ENCODE measurements at places on chromosomes 12 and 14. TPM values are rescaled to one million over a fixed set of nuclear protein-coding genes. Genes with fewer than 3 reads are reported as not detected.

- no peak for DNase-seq
Measured at GRCh38 chr14:75634848-75635247, 25.8 kb downstream of the ERG28 start.

GRCh38 chr12:107775093-107775721 is 703 bp downstream of the ASCL4 start:
- no peak for DNase-seq

DNA sequence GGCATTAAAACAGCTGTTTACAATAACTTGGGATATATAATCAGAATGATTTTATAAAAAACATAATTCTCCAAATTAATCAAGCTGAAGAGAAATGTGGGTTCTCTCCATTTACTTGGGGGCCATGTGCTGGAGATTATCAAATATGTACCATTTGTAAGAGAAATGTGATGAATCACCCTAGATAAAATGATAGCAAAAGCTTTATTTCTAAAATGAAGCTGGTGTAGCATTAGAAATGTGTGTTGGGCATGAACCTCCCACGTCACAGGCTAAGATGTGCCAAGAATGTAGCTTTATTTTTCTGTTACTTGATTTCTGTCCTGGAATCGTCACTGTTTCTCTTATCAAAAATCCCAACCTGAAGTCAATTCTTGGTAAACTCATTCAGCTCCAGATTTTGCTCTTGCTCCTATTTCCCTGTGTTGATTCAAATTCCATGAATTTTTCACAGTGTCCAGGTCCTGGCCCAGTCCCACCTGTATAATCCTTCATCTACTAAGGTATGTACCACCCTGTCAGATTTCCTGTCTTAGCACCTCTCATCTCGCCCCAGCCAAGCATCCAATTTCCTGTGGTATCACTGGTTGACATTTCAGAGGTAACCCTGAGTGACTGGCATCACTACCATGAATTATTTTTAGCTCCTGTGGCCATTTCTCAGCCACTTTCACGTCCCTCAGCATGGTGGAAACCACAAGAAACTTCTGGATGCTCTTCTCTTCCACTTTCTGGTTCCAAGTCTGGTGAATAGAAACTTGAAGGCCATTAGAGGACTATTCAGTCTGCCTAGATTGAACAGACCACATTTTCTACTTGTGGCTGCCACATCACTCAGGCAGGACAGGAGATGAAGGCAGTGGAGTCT is 103.6 kb upstream of the FLRT2 start:
- DNase-seq, result no peak

DNA sequence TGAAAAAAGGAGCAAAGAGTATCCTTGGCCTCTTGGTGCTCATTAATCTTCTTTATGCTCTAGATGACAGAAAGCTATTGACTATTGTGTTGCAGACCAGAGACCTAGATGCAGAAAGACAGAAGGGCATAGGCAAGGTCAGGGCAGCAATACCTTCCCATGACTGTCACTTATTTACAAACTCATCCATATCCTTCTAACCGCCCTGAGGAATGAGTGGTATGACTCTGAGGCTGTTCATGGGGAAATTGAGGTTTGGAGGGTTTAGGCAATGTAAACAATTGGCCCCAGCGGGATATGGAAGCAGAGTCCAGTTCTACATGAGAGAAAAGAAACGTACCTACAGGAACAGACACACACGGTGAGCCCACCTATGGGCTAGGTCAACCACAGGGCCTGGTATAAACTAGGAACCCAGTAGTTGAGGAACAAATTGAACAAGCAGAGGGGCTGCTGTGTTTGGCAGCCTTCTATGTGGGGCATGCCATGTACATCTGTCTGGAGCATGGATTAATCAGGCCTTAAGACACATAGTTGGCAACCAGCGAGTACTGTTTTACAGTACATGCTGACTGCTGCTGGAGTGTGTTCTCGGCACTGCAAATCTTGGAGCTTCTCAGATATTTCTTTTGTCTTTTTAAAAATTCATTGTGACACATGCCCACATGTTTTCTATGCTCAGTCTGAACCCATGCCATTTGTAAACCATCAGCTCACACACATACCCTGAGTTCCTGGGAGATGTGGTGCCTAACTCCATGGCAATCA is 159.7 kb upstream of the NTF3 start:
- no peak for DNase-seq

DNA sequence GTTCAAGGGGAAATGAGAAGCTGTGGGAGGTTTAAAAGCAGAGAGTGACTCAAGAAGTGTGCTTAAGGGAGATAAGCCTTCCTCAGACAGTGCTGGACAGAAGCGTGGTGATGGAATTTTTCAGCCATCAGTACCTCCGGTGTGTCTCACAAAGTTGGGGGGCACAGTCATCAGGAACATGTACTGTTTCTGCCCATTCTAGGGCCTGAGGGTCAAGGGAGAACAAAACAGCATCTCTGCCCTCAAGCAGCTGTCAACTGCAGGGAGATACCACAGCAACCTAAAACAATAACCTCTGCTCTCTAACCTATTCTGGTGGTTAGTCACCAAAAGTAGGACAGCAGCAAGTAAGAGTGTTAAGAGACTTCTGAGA is 2.0 kb upstream of the STON2 start:
- no peak for DNase-seq

- no peak for DNase-seq
Measured at GRCh38 chr12:57161491-57161890, 14.1 kb upstream of the LRP1-AS start.

- DNase-seq, result no peak
Measured at GRCh38 chr12:43978556-43978955, 142.7 kb downstream of the TMEM117 start.

- DNase-seq, result no peak
Measured at GRCh38 chr14:95119336-95119735, 38.0 kb downstream of the DICER1 start.

GRCh38 chr12:124740691-124741137 is 123.0 kb downstream of the SCARB1 start:
- no peak for DNase-seq

- DNase-seq, result peak; percentile 42
Measured at GRCh38 chr14:86654558-86655184, 1124.7 kb downstream of the FLRT2 start.

GRCh38 chr14:31414190-31414833 is 6.0 kb downstream of the HEATR5A start:
- DNase-seq, result no peak

DNA sequence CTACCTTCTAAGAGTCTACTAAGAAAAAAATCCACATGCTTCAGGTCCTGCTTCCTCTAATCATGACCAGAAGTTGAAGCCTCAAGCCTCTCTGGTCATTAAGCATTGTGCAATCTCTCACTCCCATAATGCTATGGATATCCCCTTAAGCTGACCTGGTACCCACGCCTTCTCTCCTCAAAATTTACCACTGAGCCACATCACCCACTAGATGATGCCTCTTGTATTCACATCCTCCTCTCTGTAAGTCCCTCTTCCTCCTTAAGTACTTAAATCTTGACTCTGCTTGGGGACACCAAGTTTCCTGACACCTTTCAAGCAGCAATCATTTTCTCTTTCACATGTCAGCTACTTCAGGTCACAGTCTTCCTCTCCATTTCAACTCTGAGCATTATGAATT is 9.8 kb downstream of the GALNT4 start:
- DNase-seq, result peak; percentile 26

DNA sequence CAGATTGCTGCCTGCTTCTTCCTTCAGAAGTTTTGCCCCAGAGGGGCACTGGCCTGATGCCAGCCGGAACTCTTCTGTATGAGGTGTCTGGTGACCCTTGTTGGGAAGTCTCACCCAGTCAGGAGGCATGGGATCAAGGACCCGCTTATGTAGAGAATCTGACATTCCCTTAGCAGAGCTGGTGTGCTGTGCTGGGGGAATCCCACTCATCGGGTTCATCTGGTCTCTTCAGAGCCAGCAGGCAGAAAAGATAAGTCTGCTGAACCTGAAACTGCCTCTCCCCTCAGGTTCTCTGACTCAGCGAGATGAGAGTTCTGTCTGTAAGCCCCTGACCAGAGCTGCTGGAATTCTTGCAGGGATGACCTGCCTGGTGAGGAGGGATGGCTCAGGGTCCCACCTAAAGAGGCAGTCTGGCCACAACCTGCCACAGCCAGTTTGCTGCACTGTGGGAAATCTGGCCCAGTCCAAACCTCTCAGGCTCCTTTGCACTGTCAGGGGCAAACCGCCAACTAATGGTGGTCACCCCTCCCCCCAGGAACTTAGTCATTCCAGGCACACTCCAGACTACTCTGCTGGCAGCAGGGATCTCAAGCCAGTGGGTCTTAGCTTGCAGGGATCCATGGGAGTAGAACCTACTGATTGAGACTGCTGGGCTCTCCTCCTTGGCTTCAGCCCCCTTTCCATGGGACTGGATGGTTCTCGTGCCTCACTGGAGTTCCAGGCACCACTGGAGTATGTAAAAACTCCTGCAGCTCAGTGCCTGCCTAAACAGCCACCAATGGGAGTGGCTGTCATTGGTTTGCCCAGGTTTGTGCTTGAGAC is 4.1 kb downstream of the CLEC2D start:
- DNase-seq, result peak; percentile 45

- peak; percentile 88 for DNase-seq
Measured at GRCh38 chr14:102776761-102777710, at the start of gene TRAF3. Gene TRAF3 (plus strand): TSS chr14:102777449. CDS start chr14:102870202, 92,753 bp downstream.

GRCh38 chr14:23562822-23563472 is 4.6 kb downstream of the AP1G2 start:
- DNase-seq, result peak; percentile 49

DNA sequence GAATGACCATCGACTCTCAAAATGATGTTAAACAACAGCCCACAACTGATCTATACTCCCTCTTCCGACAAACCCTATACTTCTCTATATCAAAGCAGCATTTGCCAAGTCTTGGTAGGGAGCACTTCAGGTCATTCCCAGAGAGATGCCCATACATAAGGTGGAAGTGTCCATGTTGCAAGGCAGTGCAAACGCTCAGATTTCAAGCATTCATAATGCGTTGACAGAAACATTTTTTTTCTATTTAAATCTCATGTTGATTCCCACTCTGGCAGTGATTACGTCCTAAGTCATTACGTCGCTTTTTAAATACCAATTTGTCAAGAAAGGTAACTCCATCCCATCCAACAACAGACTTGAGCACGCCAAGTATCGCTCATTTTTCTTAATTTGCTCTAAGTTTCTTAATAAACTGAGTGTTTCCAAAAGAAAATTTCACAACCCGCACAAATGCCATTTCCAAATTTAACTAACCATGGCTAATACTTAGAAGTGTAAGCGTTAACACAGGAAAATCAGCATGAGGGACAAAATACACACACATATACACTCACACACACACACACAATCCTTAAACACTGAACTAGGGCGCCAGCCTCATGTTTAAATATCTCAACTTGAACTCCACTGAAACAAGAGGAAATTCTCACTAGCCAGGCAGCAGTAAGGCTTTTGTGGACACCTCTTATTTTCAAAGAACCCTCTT is 1.1 kb downstream of the GXYLT1 start:
- no peak for DNase-seq

DNA sequence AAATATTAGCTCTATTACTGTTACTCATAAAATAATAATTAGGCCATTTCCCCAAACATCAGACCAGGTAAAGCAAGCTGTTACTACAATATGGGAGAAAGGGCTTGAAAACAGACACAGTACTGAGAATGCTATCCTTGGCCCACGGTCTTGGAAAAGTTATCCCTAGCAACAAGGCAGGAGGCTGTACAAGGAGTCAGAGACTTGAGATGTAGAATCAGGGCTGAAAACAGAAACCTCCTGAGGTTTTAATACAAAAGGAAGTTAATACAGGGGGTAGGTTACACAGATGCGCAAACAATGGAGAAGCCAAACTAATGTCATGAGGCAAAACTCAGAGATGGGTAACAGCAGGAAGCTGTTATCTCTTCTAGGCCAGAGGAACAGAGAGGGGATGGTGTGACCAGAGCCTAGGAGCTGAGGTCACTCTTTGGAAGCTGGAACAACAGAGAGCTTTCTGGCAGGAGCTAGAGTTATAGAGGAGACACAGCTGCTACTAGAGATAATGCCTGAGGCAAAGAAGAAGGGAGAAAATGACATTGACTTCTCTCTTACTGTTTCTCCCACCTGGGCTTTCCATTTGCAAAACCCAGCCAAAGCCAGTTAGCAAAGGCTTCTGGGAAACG is 248.8 kb downstream of the SUDS3 start:
- no peak for DNase-seq

- DNase-seq, result no peak
Measured at GRCh38 chr12:76942267-76942666, 63.4 kb upstream of the CSRP2 start.

GRCh38 chr12:111598637-111599452 is at the start of gene ATXN2:
Gene ATXN2 (minus strand): TSS chr12:111599315. CDS start chr12:111599034, 281 bp downstream.
- DNase-seq, result peak; percentile 16

- no peak for DNase-seq
Measured at GRCh38 chr14:66066981-66067776, 419.0 kb upstream of the CCDC196 start.

GRCh38 chr12:54459355-54459754 is 14.0 kb downstream of the GTSF1 start:
- DNase-seq, result no peak

- no peak for DNase-seq
Measured at GRCh38 chr12:114166362-114166761, 200.2 kb upstream of the RBM19 start.

- DNase-seq, result no peak
Measured at GRCh38 chr14:22164616-22165015, 424.4 kb downstream of the DAD1 start.

DNA sequence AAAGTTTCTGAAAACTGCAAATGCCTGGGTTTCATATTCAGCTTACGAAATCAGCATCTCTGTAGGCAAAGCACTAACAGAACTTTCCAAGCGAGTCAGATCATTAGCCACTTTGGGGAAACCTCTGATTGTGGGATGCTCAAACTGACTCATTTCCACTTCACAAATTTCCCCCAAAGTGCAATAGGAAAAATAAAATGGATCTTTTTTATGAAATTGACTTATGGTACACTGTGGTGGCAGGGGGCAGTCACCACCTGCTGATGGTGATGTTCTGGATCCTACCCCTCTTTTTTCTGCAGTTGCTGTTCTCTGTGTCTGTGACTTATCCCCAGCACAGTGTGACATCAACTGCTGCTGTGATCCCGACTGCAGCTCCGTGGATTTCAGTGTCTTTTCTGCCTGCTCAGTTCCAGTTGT is 5.6 kb downstream of the TCTN1 start:
- DNase-seq, result no peak

- no peak for DNase-seq
Measured at GRCh38 chr14:46048127-46048526, 603.5 kb downstream of the RPL10L start.

SLC17A8 gene
- polyA plus RNA-seq, result not detected

TMEM253 gene
- polyA plus RNA-seq, result not detected

SLC38A6 gene
- polyA plus RNA-seq, result 3.9 TPM

MRPS35 gene
- 39.2 TPM for polyA plus RNA-seq

TMPRSS12 gene
- polyA plus RNA-seq, result not detected

GDF3 gene
- not detected for polyA plus RNA-seq

ATP5F1B gene
- polyA plus RNA-seq, result 1,475 TPM

NPAS3 gene
- polyA plus RNA-seq, result not detected

Data from immature natural killer cell (primary cell).